ENCODE measurements at places on chromosomes 13 and 19.
A peak's percentile ranks its signal among the peaks of the same experiment; 100 is the strongest.

GRCh38 chr13:67917291-67917987 lies 687.3 kb upstream of the PCDH9 start:
- DNase-seq: no peak

DNA sequence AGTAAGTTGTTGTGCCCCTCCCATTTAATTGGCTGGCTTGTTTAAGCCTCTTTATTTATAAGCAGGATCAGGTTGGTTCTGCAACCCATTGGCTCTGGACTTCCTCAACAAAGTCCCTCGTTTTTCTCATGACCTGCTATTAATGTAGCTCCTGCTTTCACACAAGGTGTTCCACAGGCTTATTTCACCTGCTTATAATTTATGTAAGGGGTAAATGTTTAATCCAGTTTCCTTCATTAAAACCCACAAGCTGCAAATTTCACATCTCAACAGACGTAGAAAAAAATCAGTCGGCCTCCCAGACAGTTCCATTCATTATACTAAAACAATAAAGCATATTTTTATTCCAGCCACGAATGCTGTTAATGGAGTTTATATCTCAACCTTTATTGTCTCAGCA lies 86.1 kb downstream of the TBC1D4 start:
- no peak for DNase-seq

- peak; percentile 39 for DNase-seq
Observed at GRCh38 chr19:42242069-42242511, 312 bp downstream of the GSK3A start.

GRCh38 chr13:87035526-87035925 lies 635.6 kb upstream of the SLITRK5 start:
- no peak for DNase-seq

- no peak for DNase-seq
Observed at GRCh38 chr13:26255115-26255514, 1.2 kb downstream of the CDK8 start.

- DNase-seq: no peak
Observed at GRCh38 chr13:34748596-34748995, 193.5 kb upstream of the NBEA start.

DNA sequence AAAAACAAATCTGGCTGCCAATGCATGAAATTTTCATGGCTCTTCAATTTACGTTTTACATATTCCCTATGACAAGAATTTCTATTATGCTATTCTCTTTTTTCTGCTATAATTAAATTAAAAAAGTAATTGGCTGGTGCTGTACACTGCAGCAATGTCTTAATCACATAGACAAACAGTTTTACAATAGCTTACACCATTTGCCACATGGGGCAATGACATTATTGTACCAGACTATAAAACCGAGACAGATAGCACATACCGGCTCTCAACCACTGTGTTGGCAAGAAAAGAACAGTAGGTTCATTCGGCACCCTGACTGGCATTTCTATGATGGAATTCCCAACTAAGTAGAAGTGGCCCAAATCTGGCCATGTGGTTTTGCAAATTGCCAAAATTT lies 67.7 kb downstream of the DACH1 start:
- DNase-seq: no peak

DNA sequence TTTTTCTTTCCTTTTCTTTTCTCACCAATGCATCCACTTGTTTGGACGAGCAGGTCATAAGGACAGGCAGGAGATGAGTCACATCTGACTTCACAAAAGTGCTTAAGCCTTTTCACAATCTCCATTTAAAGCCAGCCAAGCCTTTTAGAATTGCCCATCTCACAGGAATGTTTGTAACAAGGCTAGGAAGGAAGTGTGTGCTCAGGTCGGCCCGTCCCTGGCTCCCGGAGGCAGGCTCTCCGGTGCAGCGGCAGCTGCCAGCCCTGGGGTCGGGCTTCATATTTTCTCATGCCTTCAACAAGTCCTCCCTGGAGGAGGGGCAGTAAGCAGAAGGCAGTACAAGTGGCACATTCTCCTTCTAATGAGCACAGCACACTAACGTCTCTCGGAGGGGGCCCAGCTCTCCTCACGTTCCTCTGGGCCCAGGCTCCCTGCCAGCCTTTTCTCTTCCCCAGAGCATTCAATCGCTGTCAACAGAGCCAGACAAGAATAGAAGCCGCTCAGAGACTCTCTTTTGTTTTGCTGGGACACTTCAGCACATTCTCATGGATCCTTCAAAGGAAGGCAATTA lies 180.5 kb downstream of the COL4A1 start:
- DNase-seq: peak; percentile 70

DNA sequence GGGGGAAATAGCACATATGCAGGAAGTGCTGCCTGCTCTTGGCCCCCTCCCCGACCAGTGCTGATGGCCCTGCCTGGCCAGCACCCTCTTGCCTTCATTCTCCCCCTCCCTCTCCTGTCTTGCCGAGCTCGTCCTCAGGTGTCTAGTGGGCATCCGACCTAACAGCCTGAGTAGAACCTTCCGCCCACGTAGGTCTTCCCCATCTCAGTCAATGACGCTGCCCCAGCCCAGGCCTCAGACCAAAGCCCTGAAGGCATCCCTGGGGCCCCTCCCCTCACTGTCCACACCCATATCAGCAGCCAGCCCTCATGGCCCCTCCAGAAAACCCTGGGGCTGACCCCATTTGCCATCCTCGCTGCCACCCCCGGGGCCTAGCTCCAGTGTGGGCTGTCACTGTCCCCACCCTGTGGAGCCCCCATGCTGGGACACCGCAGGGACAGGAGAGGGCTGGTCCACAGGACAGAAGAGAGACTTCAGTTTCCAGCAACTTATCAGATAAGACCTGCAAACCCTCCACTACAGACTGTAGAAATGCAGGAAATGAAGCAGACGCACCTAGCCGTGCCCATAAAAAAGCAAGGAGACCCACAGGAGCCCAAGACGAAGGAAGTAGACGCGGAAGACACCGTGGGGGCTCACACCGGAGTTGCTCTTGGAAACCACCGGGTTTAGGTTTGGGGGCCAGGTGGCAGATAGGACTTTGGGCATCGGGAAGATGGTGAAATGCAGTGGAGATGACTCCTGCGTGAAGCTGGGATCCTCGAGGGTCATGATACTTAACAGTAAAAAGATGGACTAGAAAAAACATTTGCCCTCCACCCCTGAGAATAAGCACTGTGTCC lies 38.3 kb downstream of the AP1M1 start:
- DNase-seq: no peak

DNA sequence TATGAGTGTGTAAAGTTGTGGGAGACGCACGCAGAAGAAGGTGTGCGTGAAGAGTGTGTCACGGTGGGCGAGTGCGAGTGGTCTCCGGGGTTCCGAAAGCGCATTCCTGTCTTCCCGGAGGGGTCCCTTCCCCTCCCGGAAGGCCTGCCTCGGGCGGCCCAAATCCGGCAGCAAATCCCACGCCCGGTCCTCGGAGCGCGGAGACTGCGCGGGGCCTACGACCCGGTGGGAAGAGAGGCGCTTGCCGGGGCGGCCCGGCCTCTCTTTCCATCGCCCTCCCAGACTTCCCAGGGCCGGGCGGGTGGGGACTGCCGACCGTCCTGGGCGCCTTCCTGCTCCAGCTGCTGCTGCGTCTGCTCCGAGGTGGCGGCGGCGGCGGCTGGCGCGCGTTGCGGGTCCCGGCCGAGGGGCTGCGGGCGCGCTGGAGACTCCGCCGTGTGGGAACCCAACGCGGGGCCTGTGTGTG lies 2.1 kb downstream of the ZIC5 start:
- DNase-seq: no peak

- no peak for DNase-seq
Observed at GRCh38 chr13:79119578-79120107, 286.4 kb downstream of the RBM26 start.

DNA sequence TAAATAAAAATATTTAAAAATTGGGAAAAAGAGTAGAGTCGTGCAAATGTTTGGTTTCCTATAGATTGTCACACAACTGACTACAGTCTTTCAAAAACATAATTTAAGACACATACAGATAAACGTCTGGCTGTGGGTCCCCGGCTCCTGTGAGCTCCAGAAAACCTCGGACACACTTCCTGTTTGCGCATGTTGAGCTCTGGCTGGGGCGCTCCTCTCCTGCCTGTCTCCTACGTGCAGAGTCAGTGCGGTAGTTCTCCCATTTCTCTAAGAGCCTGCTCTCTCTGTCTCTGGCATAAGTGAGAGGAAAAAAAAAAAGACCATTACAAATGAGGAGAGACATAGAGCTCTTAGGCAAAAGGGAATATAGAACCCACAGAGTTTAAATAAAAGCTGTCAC lies 128.2 kb upstream of the OBI1 start:
- no peak for DNase-seq

GRCh38 chr19:51779181-51779580 lies 15.8 kb upstream of the FPR3 start:
- no peak for DNase-seq

DNA sequence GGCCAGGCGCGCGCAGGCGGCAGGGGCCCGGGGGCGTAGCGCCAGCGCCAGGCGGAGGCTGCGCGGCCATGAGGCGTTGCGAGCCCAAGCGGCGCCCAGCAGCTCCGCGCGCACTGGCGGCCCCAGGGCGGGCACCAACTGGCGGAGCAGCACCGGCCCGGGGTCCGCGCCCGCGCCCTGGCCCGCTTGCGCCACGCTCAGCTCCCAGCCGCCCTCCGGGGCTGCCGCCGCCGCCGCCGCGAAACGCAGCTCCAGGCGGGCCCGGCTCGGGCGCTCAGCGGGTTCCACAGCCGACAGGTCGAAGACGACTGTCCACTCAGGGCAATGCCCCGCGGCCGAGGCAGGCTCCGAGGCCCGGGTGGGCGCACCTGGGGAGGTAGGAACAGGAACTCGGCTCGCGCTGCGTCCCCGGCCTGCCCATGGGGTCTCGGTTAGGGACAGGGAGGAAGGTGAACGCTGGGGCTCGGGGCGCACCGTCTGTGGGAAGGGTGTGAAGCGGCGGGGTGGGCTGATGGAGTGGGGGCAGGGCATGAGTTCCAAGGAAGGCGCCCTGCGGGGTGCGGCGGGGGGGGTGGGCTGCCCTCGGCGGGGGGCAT lies 26.8 kb downstream of the CERS1 start:
- no peak for DNase-seq

DNA sequence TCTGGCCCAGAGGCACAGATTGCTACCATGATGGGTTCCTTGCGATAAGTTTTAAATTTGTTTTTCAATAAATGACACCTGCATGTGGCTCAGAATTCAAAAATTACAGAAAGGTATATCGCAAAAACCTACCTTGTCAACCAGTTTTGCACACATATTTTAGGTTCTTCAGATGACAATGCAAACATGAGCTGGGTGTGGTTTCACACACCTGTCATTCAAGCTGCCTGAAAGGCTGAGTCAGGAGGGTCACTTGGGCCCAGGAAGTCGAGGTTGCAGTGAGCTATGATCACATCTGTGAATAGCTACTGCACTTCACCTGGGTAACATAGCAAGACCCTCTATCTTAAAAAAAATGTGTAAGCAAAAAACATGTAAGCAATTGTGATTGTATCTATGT lies 56.1 kb downstream of the DNM2 start:
- no peak for DNase-seq

DNA sequence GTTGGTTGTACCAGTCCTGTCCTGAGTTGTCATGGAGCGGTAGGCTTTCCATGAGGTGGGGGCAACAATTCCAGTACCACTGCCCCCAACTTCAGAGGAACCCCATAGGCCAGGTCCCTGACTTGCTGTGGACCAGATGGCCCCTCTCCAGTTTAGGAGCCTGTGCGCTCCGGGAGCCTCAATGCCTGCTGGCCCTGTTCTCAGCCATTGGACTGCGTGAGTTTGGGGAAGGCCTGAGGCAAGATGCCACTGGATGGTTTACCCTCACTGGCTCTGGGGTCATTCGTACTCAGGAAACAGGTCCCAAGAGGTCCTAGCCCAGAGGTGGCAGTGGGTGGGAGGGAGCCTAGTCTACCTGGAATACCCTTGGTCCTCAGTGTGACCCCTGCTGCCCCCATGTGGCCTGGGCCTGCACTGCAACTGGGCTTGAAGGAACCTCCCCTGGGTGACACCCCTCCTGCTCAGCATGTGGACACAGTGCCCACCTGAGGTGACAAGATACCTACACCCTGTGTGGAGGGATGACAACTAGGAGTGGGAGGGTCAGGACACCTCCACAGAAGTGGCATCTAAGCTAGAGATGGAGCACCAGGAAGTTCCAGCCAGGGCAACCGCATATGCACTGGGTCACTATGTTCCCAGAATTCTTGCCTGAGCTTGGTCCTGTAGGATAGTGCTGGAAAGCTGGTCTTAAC lies 6.0 kb upstream of the PRR19 start:
- peak; percentile 85 for DNase-seq

DNA sequence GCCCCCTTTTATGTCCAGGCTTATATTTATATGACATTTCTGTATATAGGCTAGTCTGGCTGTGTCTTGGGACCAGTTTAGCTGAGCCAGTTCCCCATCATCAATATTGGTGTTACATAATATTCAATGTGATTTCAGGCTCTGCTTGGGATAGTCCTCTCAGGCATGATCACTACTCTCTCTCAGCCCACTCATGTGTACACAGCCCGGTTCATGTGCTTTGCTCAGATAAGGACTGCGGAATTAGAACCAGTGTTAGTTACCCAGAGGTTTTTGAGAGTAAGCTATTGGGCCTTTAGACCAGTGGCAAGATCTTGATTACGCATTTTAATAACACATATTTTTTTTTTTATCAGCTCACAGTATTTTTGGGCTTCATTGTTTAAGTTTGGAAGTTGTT lies 219.9 kb downstream of the GPC5 start:
- no peak for DNase-seq

GRCh38 chr13:33025220-33025744 lies 9.1 kb downstream of the KL start:
- DNase-seq: no peak

- DNase-seq: no peak
Observed at GRCh38 chr19:7790416-7790815, 27.4 kb downstream of the CLEC4M start.

GRCh38 chr13:74218291-74218690 lies 84.1 kb upstream of the KLF12 start:
- DNase-seq: no peak

- DNase-seq: no peak
Observed at GRCh38 chr19:17703824-17704463, 15.3 kb upstream of the MAP1S start.

DNA sequence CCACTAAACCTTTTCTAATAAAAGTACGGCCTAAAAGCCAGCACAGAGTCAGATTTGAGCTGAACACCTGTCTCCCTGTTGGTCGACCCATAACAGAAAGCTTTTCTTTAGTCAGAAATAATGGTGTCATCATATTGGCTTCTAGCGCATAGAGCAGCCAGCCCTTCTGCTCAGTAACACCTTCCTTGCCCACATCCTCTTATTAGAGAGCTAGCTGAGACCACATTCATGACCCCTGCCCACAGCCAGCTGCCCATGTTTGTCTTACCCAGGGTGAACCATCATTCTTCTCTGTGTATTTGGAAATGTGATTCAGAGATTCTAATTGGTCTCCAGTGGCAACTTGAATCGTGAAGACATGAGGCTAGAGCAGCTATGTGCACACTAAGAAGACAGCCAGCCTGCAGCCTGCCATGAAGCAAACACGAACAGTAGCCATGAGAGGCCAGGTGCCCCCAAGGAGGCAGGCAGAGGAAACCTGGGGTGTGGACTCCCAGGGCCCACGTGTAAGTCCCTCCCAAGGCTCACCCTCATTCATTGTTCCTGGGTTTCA lies 82.3 kb upstream of the PDCD5 start:
- DNase-seq: no peak

GRCh38 chr13:54241719-54242118 lies 1213.1 kb downstream of the OLFM4 start:
- DNase-seq: no peak

Data from uterus (tissue), 4 donors.